Activated CD4-positive, alpha-beta T cell treated with anti-CD3 and anti-CD28 coated beads, Interleukin-2, amount 10 ng/mL, durations not matched to agents 24 days and 14 days (primary cell): ENCODE measurements at places on chromosomes 13 and 19. TPM values are rescaled to one million over a fixed set of nuclear protein-coding genes. Genes with fewer than 3 reads are reported as not detected.
A peak's percentile ranks its signal among the peaks of the same experiment; 100 is the strongest.

Gene LRP3
- 0.23 and 0.43 TPM in 2 replicates for total RNA-seq

Gene FXYD3
- not detected in 2 replicates for total RNA-seq

Gene TSSK6
- 3.3 and 4.4 TPM in 2 replicates for total RNA-seq

Gene TUBA3C
- not detected in 2 replicates for total RNA-seq

Gene ERICH6B
- not detected in 2 replicates for total RNA-seq

Gene CD37
- total RNA-seq, result 131 and 134 TPM in 2 replicates

Gene RNF17
- not detected in 2 replicates for total RNA-seq

Gene PPP1R13L
- 12.7 and 13.4 TPM in 2 replicates for total RNA-seq

DNA sequence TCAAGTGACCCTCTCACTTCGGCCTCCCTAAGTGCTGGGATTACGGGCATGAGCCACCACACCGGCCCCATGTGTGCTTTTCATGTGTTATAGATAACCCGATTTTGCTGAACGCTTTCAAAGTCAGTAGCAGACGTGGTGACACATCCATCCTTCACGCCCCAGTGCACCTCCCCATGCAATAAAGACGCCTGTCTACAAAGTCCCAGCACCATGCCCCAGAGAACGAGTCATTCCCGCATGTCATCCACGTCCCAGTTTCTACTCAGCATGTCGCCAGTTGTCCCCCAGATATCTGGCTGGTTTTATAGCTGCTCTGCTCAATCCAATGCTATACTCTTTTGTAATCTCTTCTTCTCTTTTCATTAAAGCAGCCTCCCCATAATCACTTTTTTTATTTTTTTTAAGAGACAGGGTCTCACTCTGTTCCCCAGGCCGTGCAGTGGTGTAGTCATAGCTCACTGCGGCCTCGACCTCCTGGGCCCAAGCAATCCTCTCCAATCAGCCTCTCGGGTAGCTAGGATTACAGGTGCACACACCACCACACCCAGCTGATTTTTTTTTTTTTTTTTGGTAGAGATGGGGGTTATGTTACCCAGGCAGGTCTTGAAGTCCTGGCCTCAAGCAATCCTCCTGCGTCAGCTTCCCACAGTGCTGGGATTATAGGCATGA lies 42.5 kb downstream of the DNM2 start:
- peak; percentile 75 for DNase-seq

DNA sequence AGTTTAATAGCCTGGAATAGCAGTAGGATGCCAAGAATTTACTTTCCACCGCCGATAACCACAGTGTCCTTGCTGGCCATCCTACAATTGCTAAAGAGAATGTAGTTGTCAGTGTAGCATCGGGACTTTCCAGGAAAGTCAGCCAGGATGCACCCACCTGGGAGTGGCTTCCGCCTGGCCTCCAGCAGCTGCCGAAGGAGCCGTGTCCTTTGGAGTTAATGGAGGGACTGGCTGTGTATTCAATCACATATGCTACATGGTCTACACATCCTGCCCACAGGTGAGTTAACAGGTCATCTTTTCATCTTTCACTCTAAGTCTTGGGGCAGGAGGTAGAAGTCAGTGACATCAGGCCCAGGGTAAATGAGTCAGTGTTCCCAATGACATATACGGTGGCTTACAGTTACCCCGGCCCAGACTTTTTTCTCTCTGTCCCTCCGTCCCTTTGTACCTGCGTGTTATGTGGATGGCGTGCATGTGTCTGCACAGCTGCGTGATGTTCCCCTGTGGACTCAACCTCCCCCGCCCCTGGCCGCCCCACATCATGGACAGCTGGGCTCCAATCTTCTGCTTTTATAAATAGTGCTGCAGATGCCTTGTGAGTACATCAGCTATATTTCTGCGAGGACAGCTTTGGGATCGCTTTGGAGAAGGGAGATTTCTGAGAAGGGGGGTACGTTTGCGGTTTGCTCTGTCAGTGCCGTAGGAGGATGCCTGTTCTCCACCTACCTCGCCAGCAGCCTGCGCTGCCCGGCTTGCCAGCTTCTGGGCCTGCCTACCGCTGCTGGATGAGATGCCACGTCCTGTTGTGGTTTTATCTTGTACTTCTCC lies 63.1 kb downstream of the ATP11A start:
- peak; percentile 63 for DNase-seq

DNA sequence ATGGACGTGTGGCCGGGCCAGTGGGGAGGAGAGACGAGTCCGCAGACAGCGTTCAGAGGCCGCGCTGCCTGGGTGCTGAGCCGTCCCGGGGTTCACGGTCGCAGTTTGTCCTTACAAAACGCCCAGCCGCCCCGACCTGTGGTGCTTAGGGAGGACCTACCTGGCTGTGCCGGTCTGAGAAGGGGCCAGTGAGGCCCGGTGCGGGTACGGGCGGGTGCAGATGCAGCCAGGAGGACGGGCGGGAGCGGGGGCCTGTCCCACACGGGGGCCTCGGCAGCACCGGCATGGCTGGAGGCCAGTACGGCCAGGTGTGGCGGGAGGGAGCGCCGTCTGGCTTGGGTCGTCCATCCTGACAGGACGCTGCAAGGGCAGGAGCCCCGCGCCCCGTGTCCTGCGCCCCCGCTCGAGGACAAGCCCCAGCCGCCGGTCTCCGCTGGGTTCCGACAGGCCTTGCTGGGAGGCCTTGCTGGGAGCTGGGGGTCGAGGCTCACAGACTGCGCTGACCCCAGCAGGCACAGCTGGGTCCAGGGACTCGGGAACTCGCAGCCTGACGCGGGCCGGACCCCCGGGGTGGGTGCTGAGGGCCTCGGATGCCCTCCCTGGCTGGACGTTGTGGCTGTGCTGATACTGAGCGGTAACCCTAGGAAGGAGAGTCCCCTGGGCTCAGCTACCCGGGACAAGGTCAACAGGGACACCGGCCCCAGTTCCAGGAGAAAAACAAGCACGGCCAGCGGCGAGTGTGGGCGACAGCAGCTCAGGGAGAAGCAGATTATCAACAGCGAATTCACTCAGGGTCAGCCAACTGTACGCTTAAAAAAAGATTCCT lies 5.3 kb upstream of the PROZ start:
- DNase-seq, result peak; percentile 68

DNA sequence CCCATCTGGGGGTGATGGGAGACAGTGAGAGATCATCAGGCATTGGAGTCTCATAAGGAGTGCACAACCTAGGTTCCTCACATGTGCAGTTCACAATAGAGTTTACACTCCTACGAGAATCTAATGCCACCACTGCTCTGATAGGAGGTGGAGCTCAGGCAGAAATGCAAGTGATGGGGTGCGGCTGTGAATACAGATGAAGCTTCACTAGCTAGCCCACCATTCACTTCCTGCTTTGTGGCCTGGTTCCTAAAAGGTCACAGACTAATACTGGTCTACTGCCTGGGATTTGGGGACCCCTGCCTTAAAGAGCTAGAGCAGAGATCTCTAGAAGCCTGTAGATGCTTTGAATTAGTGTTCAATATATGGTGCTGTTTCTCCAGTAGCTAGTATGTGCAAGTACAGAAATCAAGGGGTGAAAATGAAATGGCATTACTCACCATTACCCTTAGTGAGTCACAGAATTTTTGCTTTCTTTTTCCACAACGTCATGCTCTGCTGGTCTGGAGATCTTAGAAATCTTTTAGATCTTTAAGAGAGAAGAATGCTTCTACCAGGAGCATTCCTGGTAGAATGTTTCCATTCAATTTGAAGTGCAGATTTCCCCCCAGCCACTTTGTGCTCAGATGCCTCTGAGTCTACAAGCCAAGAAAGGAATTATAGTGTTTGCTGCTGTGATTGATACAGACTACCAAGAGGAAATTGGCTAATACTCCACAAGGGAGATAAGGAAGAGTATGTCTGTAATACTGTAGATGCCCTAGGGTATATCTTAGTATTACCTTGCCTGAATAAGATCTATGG lies 2301.2 kb downstream of the PCDH9 start:
- no peak for DNase-seq

DNA sequence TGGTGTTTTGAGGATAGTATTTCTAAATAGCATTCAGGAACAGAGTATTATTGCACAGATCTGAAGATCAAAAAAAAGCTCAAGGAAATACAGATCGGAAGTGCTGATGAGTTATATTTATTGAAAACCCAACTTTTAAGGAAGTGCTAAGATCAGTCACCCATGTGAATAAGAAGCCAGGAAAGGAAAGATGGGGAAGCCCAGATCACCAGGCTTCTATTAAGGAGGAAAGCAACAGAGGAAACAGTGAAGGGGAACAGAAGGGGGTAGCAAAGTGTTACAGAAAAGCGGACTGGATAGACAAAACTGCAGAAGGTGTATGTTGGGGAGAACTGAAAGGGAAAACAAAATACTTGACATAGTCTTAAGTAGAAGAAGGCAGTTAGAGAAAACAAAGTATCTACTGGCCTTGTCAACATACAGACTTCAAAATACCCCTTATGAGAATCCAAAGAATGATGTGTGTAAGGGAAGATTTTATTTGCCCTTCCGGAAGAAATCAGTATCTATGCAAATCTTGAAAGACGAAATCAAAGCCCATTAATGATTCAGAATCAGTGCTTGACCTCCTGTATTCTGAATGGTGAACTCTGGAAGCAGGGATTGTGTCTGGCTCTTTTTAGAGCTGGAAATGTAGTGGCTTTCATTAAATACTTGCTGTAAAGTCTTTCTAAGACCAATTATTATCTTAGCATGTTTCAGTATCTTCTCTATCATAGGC lies 12.1 kb downstream of the UFM1 start:
- no peak for DNase-seq

DNA sequence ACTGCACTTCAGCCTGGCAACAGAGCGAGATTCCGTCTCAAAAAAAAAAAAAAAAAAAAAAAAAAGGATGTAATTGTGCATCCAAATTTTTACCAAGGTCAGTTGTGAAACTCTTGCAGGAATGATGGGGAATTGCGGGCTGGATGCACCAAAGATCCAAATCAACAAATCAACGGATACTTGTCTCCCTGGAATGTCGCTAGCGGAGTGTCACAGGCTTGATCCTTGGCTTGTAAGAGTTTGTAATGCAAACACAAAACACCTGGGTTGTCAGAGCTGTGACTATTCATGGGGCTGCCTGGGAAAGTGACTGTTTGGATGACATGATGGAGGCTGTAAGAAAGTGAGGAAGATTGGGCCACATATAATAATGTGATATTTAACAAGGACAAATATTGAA lies 4.2 kb downstream of the KANK3 start:
- DNase-seq, result no peak

- DNase-seq, result peak; percentile 18
These were observed 276.3 kb upstream of the SOX1 start for GRCh38 chr13:111790621-111791020.

DNA sequence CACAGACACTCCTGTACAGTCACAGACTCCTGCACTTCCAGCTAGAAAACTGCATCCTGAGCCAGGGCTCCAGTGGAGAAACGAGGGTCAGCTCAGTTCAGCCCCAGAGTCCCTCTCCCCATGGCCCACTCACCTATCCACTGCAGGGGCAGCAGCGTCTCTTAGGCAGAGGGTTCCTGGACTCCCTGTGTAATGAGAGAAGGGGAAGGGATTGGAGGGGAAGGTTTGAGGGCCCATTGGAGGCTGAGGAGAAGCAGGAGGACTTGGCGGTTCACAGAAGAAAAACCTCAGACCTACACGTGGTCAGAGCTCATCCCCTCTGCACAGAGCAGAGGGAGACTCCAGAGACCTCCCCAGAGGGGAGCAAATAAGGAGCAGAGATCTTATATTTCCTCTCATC lies 9.2 kb upstream of the CEACAM18 start:
- no peak for DNase-seq

- DNase-seq, result peak; percentile 79
These were observed 33.9 kb downstream of the CCNE1 start for GRCh38 chr19:29845574-29846176.

- peak; percentile 94 for DNase-seq
These were observed 34.4 kb downstream of the PIP5K1C start for GRCh38 chr19:3665681-3666544.

DNA sequence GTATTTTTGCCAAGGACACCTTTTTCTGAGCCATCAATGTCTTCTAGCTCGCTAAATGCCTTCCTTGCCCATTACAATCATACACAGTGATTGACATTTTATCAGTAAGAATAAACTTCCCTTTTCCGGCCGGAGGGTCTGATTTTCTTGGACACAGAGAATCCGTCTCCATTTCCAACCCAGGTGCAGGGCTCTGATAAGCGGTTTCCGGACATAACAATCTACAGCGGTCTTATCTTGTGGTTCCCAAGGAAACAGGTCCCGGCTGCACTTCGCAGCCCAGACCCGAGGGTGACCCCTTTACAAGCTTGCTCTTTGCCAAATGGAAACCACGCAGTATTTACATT lies 5.1 kb upstream of the ZNF77 start:
- DNase-seq, result no peak

DNA sequence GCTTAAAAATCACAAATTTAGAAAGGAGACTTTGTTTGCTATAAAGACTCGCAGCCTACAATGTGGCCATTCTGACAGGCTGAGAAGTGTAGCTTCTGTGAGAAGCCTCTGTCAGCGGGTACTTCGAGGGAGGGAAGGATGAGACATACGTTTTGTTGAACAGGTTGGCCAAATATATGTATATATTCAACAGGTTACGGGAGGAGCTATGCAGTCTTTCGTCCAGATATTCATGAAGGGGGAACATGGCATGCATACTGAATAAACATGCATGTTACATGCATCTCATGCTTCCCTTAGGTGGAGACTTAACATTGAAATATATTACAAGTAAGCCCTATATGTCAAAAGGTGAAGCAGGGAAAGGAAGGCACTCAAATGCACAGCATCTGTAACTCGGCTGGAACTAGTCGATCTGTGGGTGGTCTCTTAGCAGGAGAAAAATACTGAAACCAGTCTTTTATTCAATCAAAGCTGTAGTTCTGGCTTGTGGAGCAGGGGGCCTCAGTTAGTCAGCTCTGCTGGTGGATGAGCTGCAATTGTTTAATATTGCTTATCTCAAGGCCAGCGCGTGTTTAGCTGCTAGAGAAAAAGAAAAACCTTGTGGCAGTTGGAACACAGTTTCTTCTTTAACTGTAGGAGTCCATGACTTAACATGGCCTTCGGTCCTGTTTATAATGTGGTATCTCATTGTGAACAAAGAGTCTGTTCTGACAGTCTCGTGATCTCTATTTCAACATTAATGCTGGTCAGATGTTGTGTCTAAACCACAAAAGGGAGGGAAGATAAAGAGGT lies 94.3 kb downstream of the FAM216B start:
- DNase-seq, result peak; percentile 53

DNA sequence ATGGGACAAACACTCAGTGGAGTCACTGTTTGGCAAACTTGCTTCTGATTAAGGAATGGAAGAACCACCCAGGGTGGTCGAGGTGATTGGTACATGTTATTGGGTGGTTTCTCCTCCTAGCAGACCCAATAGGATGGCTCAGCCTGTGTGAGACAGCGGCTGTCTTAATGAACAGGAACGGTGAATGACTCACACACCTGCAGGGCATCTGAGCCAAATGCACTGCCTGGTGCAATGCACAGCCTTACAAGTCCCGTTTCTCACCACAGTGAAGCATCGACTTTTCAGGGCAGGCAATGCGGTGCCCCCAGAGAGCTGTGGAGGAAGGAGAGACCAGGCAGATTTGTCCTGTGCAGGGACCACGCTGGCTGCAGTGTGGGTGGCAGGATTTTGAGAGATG lies 238.5 kb downstream of the FGF9 start:
- no peak for DNase-seq
